Thoracic aorta (tissue), 2 donors: ENCODE measurements at places on chromosomes 2 and 18.

- no peak for DNase-seq
Observed at GRCh38 chr2:215726070-215726469, 287.3 kb downstream of the MREG start.

DNA sequence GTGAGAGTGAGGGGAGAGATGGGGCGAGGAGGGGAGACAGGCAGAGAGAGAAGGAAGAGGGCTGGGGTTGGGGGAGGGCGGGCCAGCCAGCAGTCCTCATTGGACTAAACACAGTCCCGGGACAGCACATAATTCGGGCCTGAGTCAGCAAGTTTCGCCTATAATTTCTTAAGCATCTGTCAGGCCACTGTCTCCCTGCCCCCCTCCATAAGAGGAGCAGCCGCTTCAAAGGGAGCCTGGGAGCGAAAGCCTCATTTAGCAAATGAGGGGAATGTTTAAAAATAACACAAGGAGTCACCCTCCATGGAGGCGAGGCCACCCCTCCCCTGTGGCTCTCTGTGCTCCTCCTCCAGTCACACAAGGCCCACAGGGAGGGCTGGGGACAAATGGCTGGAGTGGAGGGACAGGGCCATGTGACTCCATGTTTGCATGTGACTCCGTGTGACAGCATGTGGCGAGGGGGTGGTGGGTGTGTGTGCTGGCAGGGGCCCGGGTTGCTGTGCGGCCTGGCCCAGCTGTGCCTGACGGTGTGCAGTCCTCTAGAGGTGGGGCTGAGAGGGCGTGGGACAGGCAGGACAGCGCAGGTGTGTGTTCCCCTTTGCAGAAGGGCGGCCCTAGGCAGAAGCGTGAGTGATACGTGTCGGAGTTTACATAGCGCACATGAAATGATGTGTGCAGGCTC lies 162.4 kb downstream of the CELF4 start:
- no peak for DNase-seq

DNA sequence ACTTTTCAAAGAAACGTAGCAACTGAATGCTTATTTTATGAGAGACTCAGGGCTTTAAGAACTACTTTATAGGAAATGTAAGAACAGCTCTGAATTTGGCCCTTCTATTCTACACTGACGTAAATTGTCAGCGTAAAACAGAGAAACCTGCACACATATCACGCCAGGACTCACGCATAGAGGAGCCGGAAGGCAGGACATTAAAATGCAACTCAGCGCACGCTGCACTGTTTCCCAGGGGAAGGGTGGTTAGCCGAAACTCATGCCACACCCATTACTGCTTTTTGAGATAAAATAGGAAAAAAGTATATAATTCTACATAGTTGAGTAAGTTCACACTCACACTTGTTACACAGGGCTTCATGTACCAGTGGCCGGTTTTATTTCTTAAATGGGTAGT lies 7.4 kb downstream of the TUBB6 start:
- no peak for DNase-seq

- DNase-seq: no peak
Observed at GRCh38 chr18:76412818-76413565, 82.0 kb downstream of the ZNF516 start.

DNA sequence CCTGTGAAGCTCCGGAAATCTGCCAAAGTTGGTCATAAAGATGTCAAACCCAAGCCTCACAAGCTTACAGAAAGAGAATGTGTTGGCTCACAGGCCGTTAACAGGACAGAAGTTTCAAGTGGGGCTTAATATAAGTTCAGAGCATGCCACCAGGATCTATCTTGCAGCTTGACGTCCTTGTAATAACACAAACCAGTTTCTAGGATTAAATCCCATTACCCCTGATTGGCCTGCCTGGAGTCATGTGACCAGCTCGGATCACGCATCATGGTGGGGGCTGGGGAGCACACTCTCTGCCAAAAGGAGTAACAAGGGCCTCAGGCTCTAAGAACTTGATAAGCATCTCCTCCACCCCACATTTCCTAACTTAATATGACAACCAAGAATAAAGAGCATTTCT lies 38.9 kb upstream of the SCG2 start:
- DNase-seq: no peak

DNA sequence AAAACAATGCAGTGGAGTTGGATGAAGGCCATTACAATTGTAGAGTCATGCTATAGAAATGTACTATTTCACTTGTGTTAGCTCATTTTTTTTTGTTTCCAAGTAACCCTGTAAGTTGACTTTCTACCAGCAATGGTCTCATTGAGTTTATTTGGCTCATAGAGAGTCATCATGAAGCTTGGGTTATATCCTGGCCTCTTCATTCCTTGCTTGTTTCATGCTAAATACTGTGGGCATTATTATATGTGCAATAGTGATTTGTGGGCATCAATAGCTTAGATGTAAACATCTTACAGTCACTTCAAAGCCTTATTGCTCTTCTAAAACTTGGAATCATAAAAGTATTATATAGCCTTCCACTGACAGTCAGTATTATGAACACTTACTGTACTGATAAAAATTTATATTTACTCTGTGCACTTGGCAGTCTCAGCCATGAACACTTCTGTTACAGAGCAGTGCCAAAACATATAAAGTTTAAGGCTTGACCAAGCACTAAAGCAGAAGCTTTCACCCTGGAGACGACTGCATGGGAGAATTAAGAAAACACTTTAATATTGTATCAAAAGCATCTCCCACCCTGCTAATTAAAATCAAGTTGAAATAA lies 751.2 kb downstream of the SATB2 start:
- no peak for DNase-seq

DNA sequence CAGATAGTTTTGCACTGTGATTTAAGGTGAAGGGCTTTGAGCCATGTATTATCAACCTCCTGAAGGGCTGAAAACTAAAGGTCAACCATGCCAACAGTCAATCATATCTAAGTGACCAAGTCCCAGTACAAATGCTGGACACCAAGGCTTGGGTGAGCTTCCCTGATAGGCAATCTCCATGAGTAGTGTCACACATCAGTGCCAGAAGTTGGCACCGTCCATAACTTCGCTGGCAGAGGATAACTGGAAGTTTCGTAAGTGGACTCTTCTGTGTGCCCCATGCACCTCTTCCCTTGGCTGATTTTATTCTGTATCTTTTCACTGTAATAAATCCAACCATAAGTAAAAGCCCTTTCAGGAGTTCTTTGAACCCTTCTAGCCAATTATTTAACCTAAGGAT lies 13.2 kb downstream of the REV1 start:
- DNase-seq: no peak

- no peak for DNase-seq
Observed at GRCh38 chr2:60867848-60868247, 13.5 kb upstream of the REL start.

DNA sequence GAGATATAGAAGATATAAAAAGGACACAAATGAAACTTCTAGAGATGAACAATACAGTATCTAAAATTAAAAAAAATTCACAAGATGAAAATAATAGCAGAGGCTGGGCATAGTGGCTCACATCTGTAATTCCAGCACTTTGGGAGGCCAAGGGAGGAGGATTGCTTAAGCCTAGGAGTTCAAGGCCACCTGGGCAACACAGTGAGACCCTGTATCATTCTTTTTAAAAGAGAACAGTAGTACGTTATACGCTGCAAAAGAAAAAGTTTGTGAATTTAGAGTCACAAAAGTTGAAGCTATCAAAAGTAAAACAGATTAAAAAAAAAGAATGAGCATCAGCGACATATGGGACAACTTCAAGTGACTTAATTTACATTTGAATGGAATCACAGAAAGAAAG lies 81.6 kb upstream of the ZFP36L2 start:
- no peak for DNase-seq

DNA sequence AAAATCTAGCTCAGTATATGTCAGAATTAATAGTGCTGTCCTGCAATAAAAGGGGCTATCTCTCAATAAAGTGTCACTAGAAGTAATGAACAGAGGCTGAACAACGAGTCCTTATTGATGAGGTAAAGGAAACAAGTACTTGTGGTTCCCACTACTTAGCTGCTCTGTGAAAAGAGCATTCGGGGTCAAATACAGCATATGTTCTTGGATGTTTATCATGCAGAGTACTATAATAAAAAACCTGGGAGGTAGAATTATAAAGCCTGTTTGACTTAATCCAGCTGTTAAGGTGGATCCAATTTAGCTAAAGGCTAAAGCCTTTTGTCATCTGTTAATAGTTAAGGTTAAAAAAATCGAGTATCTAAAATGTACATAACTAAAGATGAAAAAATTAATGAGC lies 32.4 kb downstream of the SLC35F5 start:
- DNase-seq: no peak

DNA sequence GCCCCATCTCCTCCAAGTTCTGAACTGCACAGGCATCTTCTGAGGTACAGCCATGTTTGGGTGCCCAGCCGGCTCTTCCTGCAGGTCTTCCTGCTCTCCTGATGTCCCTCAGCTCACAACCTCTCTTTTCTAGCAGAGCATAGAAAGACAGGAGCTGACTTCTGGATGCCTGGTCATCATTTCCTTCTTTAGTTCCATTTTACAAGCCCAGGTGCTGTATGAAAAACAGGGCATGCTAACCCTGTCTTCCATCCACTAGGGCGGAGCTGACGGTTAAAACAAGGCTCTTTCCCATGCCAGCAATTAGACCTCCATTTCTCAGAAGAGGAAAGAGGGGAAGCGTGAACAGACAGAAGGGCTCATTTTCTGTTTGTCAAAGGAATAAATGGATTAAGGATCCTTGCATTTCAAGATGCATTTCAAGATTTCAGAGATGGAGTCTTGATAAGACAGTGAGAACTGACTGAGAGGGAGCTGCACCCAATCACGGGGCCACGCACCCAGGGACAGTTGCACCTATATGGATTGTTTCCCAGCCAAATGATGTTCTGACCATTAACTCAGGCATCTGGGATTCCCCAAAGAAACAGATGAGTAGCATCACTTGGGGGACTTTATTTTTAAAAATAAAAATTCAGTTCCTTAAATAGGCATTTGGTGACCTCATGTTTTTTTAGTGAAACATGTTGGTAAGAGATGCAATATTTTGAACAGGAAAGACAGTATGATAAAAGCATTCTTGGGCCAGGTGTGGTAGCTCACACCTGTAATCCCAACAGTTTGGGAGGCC lies 45.8 kb upstream of the EML6 start:
- DNase-seq: no peak

- DNase-seq: no peak
Observed at GRCh38 chr2:223086370-223086981, 34.5 kb downstream of the KCNE4 start.

GRCh38 chr2:4693266-4693665 lies 989.9 kb downstream of the DCDC2C start:
- DNase-seq: no peak

DNA sequence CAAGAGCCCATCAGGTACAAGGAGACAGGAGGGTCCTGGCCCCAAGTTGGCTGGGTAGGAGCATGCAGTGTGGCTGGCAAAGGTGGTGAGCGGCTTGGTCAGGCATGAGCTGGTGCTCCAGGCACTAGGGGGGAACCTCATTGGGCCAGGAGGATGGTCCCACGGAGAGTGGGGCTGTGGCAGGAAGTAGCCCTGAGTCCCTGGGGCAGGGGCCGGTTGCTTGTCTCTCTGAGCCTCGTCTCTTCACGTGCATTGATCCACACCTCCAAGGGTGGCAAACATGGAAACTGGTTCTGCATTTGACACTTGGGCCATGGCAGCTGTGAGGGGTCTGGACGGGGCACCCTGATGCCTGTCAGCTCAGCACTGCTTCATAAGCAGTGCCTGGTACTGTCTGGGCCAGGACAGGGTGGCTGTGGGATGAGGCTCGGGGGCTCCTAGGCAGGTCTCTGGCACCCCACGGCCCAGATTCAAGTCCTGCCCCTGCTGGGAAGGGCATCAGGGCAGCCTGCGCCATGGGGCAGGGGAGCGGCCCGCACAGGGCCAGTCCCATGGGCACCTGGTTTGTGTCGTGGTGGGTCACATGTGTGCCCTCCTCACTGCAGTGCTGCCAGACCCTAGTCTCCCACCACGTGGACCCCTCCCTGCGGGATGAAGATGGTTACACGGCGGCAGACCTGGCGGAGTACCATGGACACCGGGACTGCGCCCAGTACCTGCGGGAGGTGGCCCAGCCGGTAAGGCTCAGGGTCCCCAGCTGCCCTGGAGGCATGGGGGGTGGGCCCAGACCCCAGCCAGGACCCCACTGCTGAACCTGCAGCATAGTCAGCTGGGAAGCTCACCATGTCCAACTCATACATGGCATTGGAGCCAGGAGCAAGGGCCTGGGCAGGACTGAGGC lies 16.4 kb downstream of the ESPNL start:
- DNase-seq: no peak
